NCI-H2171 treated with DMSO at 0.1 percent for 48 hours (cell line): ENCODE measurements at places on chromosomes 7 and 10.
A peak's percentile ranks its signal among the peaks of the same experiment; 100 is the strongest.

DNA sequence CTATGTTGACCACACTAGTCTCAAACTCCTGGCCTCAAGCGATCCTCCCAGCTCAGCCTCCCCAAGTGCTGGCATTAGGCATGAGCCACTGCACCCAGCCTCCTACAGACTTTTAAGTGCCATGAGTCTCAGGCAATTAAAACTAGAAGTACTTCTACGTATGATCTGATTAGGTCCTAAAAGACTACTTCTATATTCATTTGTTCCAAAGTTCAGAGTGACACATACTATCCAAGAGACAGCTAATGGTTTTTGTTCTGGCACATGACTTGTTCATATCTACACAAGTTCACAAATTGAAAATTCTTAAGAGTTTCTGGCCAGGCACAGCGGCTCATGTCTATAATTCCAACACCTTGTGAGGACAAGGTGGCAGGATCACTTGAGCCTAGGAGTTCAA, 11.7 kb downstream of the ARHGAP19 start:
- DNase-seq = no peak

GRCh38 chr7:24800667-24801066, 43.4 kb upstream of the GSDME start:
- DNase-seq = no peak

DNA sequence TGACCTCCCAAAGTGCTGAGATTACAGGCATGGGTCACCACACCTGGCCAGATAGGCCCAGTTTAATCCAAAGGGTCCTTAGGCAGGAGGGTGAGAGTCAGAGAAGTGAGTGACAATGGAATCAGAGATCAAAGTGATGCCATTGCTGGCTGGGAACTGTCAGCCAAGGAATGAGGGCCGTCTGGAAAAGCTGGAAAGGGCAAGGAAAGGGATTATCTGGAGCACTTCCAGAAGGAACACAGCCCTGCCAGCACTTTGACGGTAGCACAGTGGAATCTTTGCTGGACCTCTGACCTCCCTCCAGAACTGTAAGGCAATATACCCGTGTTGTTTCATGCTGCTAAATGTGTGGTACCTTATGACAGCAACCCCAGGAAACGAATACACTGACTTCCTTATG, 11.3 kb upstream of the TAS2R40 start:
- no peak for DNase-seq

DNA sequence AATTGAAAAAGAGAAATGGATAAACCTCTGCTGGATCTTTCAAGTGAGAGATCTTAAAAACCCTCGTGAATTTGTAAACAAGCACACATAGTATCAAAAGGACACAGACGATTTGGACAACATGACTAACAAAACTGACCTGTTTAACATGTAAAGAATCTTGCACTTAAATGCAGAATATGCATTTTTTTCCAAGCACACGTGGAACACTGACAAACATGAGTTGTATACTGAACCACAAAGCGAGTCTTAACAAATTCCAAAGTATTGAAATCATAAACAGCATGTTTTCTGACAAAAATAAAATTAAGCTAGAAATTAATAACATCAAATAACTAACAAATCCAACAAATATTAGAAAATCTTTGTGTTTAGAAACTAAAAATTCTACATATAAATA, 65.0 kb upstream of the ZNF746 start:
- DNase-seq = no peak

DNA sequence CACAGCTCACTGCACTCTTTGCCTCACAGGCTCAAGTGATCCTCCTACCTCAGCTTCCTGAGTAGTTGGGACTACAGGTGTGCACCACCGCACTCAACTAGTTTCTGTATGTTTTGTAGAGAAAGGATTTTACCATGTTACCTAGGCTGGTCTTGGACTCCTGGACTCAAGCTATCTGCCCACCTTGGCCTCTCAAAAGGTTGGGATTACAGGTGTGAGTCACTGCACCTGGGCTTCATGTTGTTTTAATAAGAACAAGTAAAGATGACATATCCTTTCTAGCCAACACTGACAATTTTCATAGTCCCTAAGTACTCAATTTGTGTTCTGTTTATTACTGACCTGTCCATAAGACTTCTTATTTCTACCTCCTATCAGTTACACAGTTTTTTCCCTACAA, 16.8 kb downstream of the SEMA3C start:
- no peak for DNase-seq

- DNase-seq = no peak
These were observed 15.9 kb upstream of the CDK13 start for GRCh38 chr7:39934132-39934531.

GRCh38 chr7:92560602-92561001, 29.6 kb downstream of the FAM133B start:
- DNase-seq = no peak

DNA sequence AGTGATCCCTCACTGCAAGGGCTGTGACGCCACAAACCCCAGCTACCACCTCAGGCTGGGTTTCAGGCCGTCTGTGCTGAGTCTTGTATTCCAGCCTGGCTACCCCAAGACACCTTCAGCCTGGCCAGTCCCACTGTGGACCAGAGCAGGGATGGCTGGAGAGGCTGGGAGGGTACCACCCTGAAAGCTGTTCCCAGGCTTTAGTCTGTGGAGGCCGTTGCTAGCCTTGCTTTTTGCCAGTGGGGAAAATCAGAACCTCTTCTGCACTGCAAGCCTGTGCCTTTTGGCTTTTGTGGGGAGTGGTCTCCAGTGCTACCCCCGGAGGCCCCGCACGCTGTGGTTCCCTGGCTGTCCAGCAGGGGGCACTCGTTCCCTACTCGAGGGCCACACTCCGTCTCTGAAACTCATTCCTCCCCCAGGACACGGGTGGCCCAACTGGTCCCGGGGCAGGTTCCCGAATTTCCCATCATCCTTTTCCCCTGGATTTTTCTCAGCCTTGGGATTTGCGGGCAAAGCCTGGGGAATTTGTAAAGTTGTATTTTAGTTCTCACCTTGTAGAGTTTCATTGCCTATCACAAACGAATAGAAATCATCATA, 128.4 kb upstream of the BTBD16 start:
- no peak for DNase-seq

DNA sequence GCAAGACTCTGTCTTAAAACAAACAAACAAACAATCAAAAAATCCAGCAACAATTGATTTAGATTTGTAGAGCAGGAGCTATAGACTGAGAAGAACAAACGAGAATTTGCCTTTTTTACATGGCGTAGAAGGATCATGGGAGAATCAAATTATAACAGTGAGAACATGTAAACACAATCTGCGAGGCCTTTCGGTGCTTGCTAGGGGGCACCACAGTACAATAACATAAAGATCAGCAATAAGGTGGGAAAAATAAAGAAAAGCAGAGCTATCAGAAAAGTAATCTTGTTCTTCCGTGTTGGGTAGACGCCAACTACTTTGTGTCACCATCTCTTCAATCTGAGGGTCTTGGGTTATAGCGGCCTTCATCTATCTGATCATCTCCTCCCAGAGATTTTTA, 82.2 kb downstream of the NOD1 start:
- DNase-seq = peak; percentile 12

DNA sequence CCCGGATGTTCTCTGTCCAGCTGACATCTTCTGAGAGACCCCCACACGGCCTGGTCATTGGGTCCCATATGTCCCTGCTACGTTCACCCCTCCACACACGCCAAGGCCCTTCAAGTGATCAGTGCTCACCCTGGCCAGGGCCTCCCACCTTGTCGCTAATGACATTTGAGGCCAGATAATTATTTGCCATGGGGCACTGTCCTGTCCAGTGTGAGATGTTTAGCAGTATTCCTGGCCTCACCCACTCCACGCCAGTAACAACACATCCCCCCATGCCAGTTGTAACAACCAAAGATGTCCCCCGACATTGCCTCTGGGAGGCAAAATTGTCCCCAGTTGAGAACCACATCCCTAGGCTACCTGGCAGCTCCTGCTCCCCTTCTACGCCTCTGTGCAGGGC, 49.9 kb upstream of the NANOS1 start:
- DNase-seq = no peak

GRCh38 chr7:1232623-1233332, at the start of gene UNCX:
Gene UNCX (plus strand): TSS chr7:1232872. CDS start chr7:1233018, 146 bp downstream.
- DNase-seq = peak; percentile 80

- DNase-seq = peak; percentile 41
These were observed 23.4 kb upstream of the DPYSL4 start for GRCh38 chr10:132163278-132163765.

DNA sequence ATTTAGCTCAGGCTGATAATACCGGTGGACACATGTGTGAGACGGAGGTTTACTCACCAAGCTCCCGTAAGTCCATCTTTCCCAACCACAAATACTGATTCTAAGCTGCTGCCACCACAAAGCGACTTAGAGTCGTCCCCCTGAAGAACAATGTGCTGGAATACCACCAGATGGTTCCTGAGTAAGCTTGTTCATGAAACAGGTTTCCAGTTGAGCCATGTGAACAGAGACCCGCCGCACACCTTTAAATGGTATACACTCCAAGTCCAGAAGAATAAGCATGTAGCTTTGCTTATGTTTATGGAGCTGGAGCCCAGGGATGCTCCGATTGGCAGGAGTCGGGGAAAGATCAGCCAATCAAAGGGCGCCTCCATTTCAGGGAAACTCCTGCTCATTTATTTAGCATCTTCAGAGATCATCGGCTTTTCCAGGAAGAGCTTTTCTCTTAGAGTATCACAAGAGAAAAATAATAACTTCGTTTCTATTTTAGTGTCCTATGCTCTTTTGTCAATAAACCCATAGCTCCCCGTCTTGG, 261.6 kb upstream of the AOAH start:
- DNase-seq = peak; percentile 88

GRCh38 chr10:93752761-93753160, 5.0 kb upstream of the LGI1 start:
- no peak for DNase-seq

DNA sequence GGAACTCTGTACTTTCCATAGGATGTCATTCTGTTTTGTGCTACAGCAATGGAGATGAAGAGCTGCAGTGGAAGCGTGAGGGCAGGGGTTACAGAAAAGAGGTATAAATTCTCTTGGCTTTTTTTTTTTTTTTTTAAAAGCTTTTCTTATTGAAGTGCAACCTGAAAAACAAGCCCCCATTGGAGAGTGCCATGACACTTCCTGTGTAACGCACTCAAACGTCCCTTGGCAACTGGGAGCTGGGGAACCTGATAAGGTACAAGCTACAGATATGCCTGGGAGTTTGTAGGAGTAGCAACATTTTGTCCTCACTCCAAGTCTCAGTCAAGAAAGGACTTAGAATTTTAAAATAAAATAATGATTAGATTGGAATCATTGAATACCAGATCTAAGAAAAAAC, 512.1 kb downstream of the RPS24 start:
- peak; percentile 12 for DNase-seq

- DNase-seq = no peak
These were observed 5.4 kb downstream of the INSIG1 start for GRCh38 chr7:155303039-155303593.

- DNase-seq = no peak
These were observed 549.1 kb downstream of the XPNPEP1 start for GRCh38 chr10:109374215-109374614.

- DNase-seq = no peak
These were observed 44.2 kb upstream of the FRMD4A start for GRCh38 chr10:14374745-14375445.

GRCh38 chr7:40316176-40316575, 181.4 kb downstream of the SUGCT start:
- no peak for DNase-seq

- DNase-seq = no peak
These were observed 29.0 kb downstream of the DIP2C start for GRCh38 chr10:660413-660969.

DNA sequence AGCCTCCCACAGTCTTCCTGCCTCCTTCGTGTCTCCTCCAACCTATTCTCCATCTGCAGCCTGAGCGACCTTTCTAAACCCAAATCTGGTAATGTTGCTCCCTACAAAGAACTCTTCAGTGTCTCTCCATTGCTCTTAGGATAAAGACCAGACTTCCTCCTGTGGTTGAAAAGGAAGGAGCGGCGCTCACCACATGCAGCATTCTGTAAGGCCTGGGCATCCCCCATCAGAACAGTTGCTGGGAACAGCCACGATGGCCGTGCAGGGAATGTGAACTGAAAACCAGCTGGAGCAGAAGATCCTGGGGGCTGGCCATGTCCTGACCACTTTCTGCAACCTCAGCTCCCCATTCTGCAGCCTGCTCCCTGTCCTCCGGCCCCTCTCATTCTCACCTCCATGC, 237.8 kb upstream of the ZMIZ1 start:
- no peak for DNase-seq

GRCh38 chr10:92208157-92208720, 82.6 kb downstream of the CPEB3 start:
- no peak for DNase-seq

DNA sequence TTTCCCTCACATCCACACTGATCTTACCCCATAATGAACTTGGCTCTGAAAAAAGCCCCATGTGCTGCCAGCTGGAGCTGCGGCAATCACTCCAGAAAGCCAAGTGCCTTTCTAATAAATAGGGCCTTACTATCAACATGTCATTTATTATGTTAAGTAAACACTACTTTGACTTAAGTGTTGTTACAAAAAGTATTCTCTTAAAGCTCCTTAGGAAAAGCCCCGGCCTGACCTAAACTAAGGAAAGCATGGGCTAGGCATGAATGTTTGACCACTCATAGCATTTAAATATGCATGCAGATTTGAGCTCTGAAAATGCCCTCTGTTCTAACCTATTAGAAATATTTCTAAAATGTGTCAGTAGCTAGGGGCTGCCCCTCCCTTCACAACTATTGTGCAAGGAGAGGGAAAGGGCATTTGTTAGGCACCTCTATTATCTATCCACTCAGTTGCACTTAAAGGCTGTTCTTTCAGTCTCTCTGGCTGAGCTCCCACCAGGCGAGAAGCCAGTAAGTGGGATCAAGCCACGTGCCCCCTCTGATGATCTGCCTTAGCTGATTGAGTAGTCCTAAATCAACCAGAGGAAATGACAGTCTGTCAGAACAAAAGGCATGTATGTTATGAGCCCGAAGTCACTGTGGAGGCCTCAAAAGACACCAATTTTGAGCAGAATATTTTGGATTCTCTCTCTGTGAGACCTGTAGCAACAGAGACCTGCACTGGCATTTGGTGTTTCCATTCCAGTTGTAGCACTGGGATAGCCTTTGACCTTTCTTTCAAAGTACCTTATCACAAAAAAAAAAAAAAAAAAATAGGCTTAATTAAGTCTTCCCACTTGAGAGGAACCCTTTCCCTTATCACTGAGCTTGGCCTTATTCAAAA, 77.1 kb downstream of the ITGB8 start:
- DNase-seq = no peak

DNA sequence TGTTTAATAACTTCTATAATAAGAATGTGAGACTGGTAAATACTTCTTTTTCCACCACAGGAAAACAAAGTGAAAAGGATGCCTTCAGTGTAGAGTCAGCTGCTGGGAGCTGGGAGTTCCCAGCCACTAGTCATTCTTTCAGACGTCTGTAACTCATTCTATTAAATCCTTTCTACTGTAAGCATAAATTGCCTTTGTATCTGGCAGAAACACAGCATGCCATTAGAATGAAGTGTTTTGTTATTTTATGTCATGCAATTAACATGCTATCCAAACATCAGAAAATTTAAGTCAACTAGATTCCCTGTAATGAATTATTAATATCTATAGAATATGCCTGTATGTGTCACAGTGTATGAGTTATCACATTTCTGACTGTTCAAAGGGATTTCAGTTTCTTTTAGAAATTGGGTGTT, 14.3 kb downstream of the BPGM start:
- DNase-seq = no peak
